ENCODE measurements at places on chromosomes 12 and 14. TPM values are rescaled to one million over a fixed set of nuclear protein-coding genes. Genes with fewer than 3 reads are reported as not detected.

The TGM1 gene
- polyA plus RNA-seq, result 1.2 TPM

The CEBPE gene
- not detected for polyA plus RNA-seq

DNA sequence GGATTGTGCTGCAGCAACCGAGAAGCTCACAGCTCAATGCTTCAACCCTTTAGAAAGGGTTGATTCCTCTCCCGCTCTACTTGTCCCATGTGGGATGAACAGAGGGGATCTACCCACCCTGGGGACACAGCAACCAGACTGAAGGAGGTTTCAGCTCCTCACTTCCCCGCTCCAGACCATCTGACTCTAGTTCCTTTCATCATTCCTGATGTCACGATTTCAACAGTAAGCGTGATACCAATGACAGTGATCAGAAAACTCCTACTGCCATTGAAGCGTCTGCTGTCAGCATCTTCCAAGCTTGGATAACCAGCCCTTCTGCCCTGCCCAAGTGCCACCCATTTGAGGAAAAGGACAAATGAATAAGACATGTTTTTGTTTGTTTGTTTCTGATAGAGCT lies 14.3 kb downstream of the SERPINA1 start:
- DNase-seq, result no peak

- DNase-seq, result no peak
These were observed 689.6 kb upstream of the FOXG1 start for GRCh38 chr14:28077021-28077420.
